ENCODE measurements at places on chromosomes 3 and 15. TPM values are rescaled to one million over a fixed set of nuclear protein-coding genes. Genes with fewer than 3 reads are reported as not detected.

DNA sequence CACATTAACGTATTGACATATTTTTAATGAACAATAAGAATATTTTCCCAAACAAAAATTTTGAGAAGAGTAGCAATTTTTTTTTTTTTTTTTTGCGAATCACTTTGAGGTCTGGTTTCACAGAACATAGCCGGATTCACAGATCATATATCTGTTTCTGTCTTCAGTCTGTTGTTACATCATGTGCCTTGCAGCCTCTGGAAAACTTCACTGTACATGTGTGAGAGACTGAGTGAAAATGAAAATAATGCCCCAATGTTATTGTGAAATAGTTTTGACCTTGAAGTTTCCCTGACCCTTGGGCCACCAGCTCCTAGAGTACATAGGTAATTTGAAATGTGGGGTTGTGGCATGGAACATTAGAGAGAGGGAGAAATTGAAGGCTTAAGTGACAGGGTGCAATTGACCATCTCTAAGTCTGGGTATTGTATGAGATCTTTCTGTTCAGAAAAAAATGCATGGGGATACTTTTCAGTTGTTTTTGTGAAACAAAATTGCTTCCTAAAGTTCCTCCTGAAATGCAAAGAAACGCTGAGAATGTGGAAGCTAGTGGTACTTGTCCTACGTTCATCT lies 14.0 kb downstream of the ITPR1 start:
- DNase-seq, result no peak
- peaks cover 47% of the 10 kb centered on the region for H3K4me1 ChIP-seq
- no peak overlapping the region for H3K27ac ChIP-seq
- no peak overlapping the region for H3K4me3 ChIP-seq

DNA sequence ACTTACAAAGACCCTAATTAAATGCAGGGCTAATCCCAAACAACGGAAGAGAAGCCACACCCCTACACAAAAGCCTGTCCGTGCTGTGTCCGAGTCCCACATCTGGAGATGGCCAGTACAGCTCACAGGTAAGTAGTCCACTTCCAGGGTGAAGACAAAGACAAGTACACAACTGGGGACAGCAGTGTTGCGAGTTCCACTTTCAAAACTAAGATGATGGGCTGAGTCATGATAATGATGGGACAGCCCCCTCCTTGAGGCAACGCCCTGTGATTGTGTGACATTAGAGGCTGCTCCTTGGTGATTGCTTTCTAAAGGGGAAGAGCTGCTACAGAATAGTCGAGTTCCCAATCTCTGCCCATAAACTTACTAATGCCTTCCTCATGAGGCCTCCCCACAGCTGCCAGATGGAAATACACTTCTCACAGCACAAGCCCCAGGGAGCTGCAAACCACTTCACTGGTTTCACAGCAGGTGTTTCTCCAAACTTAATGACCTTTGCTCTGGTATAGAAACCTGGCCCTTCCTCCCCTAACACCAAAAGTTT lies 27.6 kb downstream of the RFT1 start:
- peaks cover 75% of the 10 kb centered on the region for H3K36me3 ChIP-seq
- peak overlapping the region; percentile 62 for H3K4me3 ChIP-seq
- peaks cover 85% of the 10 kb centered on the region for H3K4me1 ChIP-seq
- no peaks in the 10 kb centered on the region for H3K27me3 ChIP-seq
- DNase-seq, result peak; percentile 71
- peak overlapping the region; percentile 97 for H3K27ac ChIP-seq

GRCh38 chr15:92797168-92798052 lies 102.7 kb upstream of the CHD2 start:
- H3K27ac ChIP-seq, result peak overlapping the region; percentile 65
- peaks cover 5% of the 10 kb centered on the region for H3K36me3 ChIP-seq
- H3K27me3 ChIP-seq, result no peaks in the 10 kb centered on the region
- DNase-seq, result peak; percentile 75
- H3K4me1 ChIP-seq, result peaks cover 24% of the 10 kb centered on the region

- H3K27ac ChIP-seq, result no peak overlapping the region
- H3K4me3 ChIP-seq, result no peak overlapping the region
- H3K27me3 ChIP-seq, result peaks cover 13% of the 10 kb centered on the region
- peaks cover 27% of the 10 kb centered on the region for H3K4me1 ChIP-seq
Measured at GRCh38 chr15:31300208-31300661, 26.4 kb upstream of the KLF13 start.

DNA sequence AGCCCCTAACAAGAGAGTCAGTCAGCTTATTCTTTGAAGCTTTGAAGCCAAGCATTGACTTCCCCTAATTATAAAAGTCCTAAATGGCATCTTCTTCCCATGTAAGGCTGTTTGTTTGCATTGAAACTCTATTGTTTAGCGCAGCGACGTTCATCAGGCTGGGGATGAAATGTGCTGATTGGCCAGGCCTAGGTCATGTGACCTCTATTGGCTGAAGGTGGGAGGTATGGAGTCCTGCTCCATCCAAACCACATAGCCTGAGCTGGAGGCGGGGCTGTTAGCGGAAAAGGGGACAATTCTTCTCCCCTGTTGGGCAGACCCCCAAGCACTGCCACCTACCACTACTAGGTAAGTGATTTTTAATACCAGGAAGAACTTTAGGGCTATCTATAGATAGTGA lies 145.3 kb upstream of the PRR23C start:
- DNase-seq, result no peak
- no peaks in the 10 kb centered on the region for H3K27me3 ChIP-seq
- H3K4me3 ChIP-seq, result no peak overlapping the region
- no peaks in the 10 kb centered on the region for H3K36me3 ChIP-seq
- H3K4me1 ChIP-seq, result no peaks in the 10 kb centered on the region

Gene CHRNA3
- total RNA-seq, result not detected

Gene NEO1
- total RNA-seq, result 5.8 TPM

GRCh38 chr3:104941785-104942184 lies 424.9 kb upstream of the ALCAM start:
- no peaks in the 10 kb centered on the region for H3K4me1 ChIP-seq
- no peak for DNase-seq
- no peaks in the 10 kb centered on the region for H3K27me3 ChIP-seq
- no peaks in the 10 kb centered on the region for H3K36me3 ChIP-seq
- no peak overlapping the region for H3K4me3 ChIP-seq

DNA sequence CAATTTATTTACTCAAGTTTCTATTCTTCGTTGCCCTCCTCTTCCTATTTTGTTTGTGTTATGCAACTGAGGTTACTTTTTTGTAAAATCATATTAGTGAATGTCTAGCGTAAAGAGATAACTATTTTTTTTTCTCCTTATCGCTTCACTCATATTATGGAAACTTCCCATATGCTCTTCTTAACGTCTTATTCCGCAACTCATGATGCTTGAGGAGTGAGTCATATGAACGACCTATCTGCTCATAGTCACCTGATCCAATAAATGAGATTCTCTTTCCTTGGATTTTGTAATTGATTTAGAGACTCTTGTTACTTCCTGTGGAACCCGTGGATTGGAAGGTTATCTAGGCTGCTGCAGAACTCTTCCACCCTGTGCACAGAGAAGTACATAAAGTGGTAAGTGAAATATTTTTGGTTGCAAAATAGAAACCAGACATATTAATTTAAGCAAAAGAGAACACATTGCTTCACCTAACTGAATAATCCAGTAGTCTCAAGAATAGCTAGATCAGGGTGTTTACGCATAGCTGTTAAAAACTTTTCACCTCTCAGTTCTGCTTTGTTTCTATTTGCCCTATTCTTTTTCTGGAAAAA lies 719.3 kb upstream of the SGO1 start:
- DNase-seq, result no peak
- no peaks in the 10 kb centered on the region for H3K36me3 ChIP-seq
- H3K27ac ChIP-seq, result no peak overlapping the region
- no peak overlapping the region for H3K4me3 ChIP-seq
- no peaks in the 10 kb centered on the region for H3K27me3 ChIP-seq

Gene ITGA11
- 1.1 TPM for total RNA-seq

DNA sequence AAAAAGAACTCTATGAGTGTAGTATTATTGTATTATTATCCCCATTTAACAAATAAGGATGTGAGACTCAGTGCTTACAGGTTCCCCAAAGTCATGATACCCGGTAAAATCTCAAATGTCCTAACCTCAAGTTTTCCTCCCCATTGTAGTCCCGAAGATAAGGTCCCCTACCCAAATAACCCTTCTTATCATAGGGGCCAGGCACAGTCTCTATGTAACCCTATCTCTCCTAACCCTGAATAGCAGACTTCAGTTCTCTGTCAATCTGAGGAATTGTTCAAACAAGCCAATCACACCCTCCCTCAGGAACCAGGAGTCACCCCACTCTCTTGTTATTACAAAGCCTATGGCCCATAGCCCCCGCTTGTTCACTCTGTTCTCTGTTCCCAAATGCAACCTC lies 10.5 kb upstream of the SUSD5 start:
- no peaks in the 10 kb centered on the region for H3K36me3 ChIP-seq
- no peak overlapping the region for H3K4me3 ChIP-seq
- no peak overlapping the region for H3K27ac ChIP-seq
- H3K4me1 ChIP-seq, result no peaks in the 10 kb centered on the region
- H3K27me3 ChIP-seq, result peaks cover 22% of the 10 kb centered on the region

Gene IL5RA
- total RNA-seq, result not detected

- H3K27ac ChIP-seq, result no peak overlapping the region
- no peaks in the 10 kb centered on the region for H3K36me3 ChIP-seq
- H3K4me3 ChIP-seq, result no peak overlapping the region
Measured at GRCh38 chr15:101502572-101503295, 13.2 kb upstream of the PCSK6 start.

DNA sequence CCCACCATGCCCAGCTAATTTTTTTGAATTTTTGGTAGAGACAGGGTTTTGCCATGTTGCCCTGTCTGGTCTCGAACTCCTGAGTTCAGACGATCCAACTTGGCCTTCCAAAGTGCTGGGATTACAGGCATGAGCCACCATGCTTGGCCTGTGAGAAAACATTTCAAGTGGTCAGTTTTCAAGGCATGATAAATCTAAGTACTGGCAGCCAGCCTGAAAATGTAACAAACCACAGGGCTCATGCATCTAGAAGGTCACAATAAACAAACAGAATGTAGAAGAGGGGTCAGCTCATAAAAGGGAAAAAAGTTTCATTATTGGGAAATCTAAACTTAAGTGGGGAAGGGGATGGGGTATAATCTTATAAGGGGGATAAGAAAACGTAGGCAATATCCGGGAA lies 39.9 kb downstream of the PPCDC start:
- peaks cover 37% of the 10 kb centered on the region for H3K36me3 ChIP-seq
- H3K4me1 ChIP-seq, result peaks cover 48% of the 10 kb centered on the region
- H3K4me3 ChIP-seq, result no peak overlapping the region
- H3K27me3 ChIP-seq, result no peaks in the 10 kb centered on the region
- DNase-seq, result no peak
- no peak overlapping the region for H3K27ac ChIP-seq

- H3K27ac ChIP-seq, result no peak overlapping the region
- H3K4me3 ChIP-seq, result no peak overlapping the region
- H3K4me1 ChIP-seq, result no peaks in the 10 kb centered on the region
- peaks cover 7% of the 10 kb centered on the region for H3K36me3 ChIP-seq
- H3K27me3 ChIP-seq, result no peaks in the 10 kb centered on the region
Measured at GRCh38 chr3:25592510-25592968, 72.2 kb downstream of the TOP2B start.

Gene C3orf22
- total RNA-seq, result not detected

- H3K27ac ChIP-seq, result no peak overlapping the region
- DNase-seq, result no peak
- H3K36me3 ChIP-seq, result peaks cover 24% of the 10 kb centered on the region
- H3K4me1 ChIP-seq, result peaks cover 27% of the 10 kb centered on the region
- no peaks in the 10 kb centered on the region for H3K27me3 ChIP-seq
Measured at GRCh38 chr3:12644331-12644937, 19.5 kb downstream of the RAF1 start.

DNA sequence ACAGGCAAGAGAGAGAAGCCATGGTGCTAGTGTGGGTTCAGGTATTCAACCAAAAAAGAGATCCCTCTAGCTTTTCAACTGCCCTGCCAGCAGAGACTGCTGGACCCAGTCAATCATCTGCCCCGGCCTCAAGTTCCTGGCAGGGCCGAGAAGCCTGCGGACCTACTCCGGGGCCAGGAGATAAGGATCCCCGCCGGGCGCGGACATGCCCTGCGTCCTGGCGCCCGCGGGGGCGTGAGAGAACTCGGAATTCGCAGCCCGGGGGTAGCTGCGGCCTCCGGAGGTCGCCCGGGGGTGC lies 821 bp upstream of the MAGI1 start:
- H3K4me3 ChIP-seq, result no peak overlapping the region
- no peak for DNase-seq
- H3K4me1 ChIP-seq, result peaks cover 6% of the 10 kb centered on the region
- no peaks in the 10 kb centered on the region for H3K36me3 ChIP-seq
- H3K27ac ChIP-seq, result no peak overlapping the region
- peaks cover 67% of the 10 kb centered on the region for H3K27me3 ChIP-seq

DNA sequence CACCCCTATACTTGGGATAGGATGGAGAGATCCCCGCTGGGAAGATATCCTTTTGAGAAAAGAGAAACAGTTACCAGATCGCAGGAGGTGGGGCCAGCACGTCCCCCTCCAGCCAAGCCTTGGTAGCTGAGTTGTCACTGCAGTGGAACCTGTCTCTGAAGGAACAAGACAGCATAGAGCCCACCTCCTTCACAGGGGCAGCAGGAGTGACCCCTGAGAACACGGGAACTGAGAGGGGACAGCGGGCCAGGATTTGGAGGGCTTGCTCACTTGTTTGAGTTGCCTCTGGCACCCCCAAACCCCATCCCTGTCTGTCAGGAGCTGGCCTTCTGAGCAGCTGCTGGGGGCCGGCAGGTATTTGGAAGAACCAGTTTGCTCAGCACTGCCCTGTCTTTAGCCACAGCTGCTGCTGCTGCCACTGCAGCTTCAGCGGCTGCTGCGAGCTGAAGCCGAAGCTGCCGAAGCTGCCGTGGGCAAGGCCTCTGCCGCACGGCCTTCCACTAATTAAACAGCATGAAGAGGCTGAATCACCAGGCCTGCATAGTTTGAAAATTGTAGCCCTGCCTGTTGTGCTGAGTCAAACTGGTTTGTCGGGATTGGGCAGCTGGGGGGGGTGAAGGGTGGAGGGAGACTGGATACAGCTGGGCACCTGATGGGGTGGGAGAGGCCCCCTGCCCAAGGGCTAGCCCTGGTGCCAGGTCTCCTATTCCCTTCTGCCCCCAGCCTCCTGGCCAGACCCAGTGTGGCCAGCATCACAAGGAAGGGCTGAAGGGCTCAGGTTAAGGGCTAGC lies 4.0 kb downstream of the EPHB3 start:
- peaks cover 18% of the 10 kb centered on the region for H3K4me1 ChIP-seq
- H3K27me3 ChIP-seq, result peaks cover 58% of the 10 kb centered on the region
- DNase-seq, result no peak
- H3K36me3 ChIP-seq, result no peaks in the 10 kb centered on the region
- H3K4me3 ChIP-seq, result no peak overlapping the region
- no peak overlapping the region for H3K27ac ChIP-seq

Gene CATSPER2
- total RNA-seq, result 1.5 TPM

Gene LRRC2
- 0.27 TPM for total RNA-seq

GRCh38 chr3:31456373-31456772 lies 76.4 kb upstream of the STT3B start:
- no peaks in the 10 kb centered on the region for H3K27me3 ChIP-seq
- peaks cover 3% of the 10 kb centered on the region for H3K4me1 ChIP-seq
- no peaks in the 10 kb centered on the region for H3K36me3 ChIP-seq
- no peak overlapping the region for H3K27ac ChIP-seq
- DNase-seq, result no peak

Gene TRIP4
- total RNA-seq, result 29.8 TPM

Gene ADAMTS17
- 4.1 TPM for total RNA-seq

Gene CIDEC
- not detected for total RNA-seq

All from activated CD4-positive, alpha-beta T cell treated with anti-CD3 and anti-CD28 coated beads, Interleukin-2, amount 10 ng/mL, durations not matched to agents 7 days and 5 days (primary cell).